ENCODE measurements at places on chromosomes 12 and 14. TPM values are rescaled to one million over a fixed set of nuclear protein-coding genes. Genes with fewer than 3 reads are reported as not detected.

Gene ISM2
- not detected for total RNA-seq

Gene GPRC5D
- 0.29 TPM for total RNA-seq

Gene KRT78
- not detected for total RNA-seq

Gene IKZF4
- total RNA-seq = 33.8 TPM

Gene SLC25A21
- total RNA-seq = not detected

Gene PDE3A
- total RNA-seq = not detected

Gene INHBC
- not detected for total RNA-seq

- no peak for DNase-seq
- no peaks in the 10 kb centered on the region for H3K27me3 ChIP-seq
- no peaks in the 10 kb centered on the region for H3K4me1 ChIP-seq
- H3K27ac ChIP-seq = no peak overlapping the region
Measured at GRCh38 chr14:71701990-71702389, 230.2 kb upstream of the RGS6 start.

- no peak for DNase-seq
- no peak overlapping the region for H3K4me3 ChIP-seq
- peaks cover 3% of the 10 kb centered on the region for H3K4me1 ChIP-seq
- no peaks in the 10 kb centered on the region for H3K36me3 ChIP-seq
- no peak overlapping the region for H3K27ac ChIP-seq
Measured at GRCh38 chr12:2893007-2893406, 2.3 kb downstream of the TULP3 start.

DNA sequence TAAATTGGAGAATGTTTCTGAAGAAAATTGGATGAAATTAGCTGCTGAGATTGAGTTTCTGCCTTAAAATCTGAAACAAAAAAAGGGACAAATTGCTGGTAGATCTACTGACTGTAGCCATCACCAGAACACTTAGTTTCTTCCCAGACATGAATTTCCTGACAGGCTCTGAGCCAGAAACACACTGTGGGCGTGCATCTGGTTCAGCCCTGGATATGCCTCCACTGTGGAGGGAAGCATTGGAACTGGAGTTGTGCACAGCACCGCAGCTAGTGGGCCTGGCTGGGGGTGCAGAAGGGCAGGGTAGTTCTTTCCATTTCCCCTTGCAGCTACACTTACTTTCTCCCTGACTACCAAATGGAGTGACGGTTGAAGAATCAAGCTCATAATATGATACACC is 31.2 kb downstream of the CREBL2 start:
- no peak for DNase-seq
- no peaks in the 10 kb centered on the region for H3K4me1 ChIP-seq
- peaks cover 27% of the 10 kb centered on the region for H3K36me3 ChIP-seq
- H3K4me3 ChIP-seq = no peak overlapping the region
- H3K27ac ChIP-seq = no peak overlapping the region
- H3K27me3 ChIP-seq = no peaks in the 10 kb centered on the region

GRCh38 chr12:55664826-55665225 is 28.1 kb downstream of the OR10P1 start:
- H3K4me1 ChIP-seq = no peaks in the 10 kb centered on the region
- no peak overlapping the region for H3K27ac ChIP-seq
- H3K27me3 ChIP-seq = no peaks in the 10 kb centered on the region
- DNase-seq = no peak
- no peak overlapping the region for H3K4me3 ChIP-seq
- no peaks in the 10 kb centered on the region for H3K36me3 ChIP-seq

- no peaks in the 10 kb centered on the region for H3K4me1 ChIP-seq
- no peak overlapping the region for H3K27ac ChIP-seq
- H3K36me3 ChIP-seq = no peaks in the 10 kb centered on the region
- DNase-seq = no peak
Measured at GRCh38 chr12:109923481-109924245, 23.6 kb downstream of the TCHP start.

DNA sequence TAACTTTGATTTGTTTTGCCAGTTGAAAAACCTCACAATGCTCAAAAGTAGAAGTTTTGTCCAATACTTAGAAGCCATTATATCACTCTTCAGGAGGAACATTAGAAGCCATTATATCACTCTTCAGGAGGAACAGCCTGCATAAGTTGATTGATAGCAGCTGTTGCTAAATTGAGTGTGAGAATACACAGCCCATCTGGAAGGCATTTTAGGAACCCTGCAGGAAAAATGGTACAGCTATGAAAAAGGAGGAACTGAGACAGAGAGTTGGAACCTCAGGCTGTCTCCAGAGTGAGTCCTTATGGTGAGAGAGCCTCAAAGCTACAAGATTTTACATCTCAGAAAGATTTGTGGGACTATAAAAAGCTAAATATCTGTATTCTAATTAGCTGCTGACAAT is 207.0 kb downstream of the MYRFL start:
- no peaks in the 10 kb centered on the region for H3K36me3 ChIP-seq
- DNase-seq = no peak
- H3K27me3 ChIP-seq = no peaks in the 10 kb centered on the region
